WTC11 (cell line): ENCODE measurements at places on chromosomes 16 and 17. TPM values are rescaled to one million over a fixed set of nuclear protein-coding genes. Genes with fewer than 3 reads are reported as not detected.

- H3K4me1 ChIP-seq = peaks cover 15% of the 10 kb centered on the region
- DNase-seq = no peak
- H3K27me3 ChIP-seq = no peaks in the 10 kb centered on the region; the same call in 1 of the 2 replicates
- H3K27ac ChIP-seq = no peak overlapping the region
- no peaks in the 10 kb centered on the region for H3K36me3 ChIP-seq
Measured at GRCh38 chr16:23952128-23952970, 116.6 kb downstream of the PRKCB start.

GRCh38 chr16:56265184-56265583 is 73.9 kb downstream of the GNAO1 start:
- H3K4me1 ChIP-seq = peaks cover 36% of the 10 kb centered on the region
- H3K27ac ChIP-seq = no peak overlapping the region
- H3K27me3 ChIP-seq = no peaks in the 10 kb centered on the region; the same call in 1 of the 2 replicates

DNA sequence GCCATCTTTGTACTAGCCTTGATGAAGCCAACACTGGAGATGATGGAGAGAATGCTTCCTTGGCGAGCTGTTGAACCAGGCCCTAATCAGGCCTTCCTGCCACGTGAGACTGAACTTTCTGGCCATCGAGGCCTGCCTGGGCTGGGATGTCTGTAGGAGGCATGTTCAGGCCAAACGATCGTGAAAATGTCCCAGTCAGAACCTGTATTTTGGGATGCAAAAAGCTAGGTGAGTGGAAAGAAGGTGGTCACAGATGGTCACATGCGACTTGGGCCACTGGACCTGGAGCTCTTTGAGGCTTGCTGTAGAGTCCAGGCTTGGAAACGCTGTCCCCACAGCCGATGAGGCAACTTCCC is 12.9 kb downstream of the KNOP1 start:
- peaks cover 88% of the 10 kb centered on the region for H3K36me3 ChIP-seq
- peak overlapping the region; percentile 49; the same call in 1 of the 2 replicates for H3K27ac ChIP-seq
- no peaks in the 10 kb centered on the region for H3K27me3 ChIP-seq

DNA sequence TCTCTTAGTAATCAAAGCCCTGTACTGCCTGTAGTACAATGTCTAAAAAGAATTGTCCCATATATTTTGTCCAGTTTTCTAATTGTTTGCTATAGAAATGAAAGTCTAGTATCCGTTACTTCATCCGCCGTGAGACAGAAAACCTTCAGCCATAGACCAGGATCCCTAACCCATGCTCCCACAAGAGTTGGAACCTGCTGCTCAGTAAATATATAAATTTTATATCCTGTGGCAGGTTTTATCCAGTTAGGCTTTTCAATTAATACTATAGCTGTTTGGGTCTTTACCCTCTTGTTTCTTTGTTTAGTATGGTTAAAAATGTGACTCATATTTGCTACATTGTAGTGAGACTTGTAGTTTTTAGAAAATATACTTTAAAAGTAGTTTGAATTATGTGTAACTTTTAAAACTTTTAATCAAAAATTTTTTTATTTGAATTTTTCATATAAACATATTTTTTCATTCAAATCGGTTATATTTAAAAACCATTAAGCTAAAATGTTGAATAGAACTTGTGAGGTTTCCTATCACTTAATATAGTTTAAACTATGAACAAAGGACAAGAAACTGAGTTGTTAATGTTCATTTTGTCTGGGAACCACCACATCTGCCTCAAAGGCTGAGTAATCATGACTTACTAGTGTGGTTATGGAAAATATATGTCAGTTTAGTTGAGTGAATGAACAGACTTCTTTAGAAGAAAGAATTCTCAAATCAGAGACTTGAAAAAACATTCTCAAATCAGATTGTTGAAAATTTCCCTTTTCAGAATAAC is 54.8 kb downstream of the VMP1 start:
- DNase-seq = no peak
- H3K36me3 ChIP-seq = peaks cover 25% of the 10 kb centered on the region
- peak overlapping the region; percentile 75 for H3K27ac ChIP-seq
- H3K4me1 ChIP-seq = peaks cover 8% of the 10 kb centered on the region
- no peak overlapping the region for H3K4me3 ChIP-seq

The CORO6 gene
- total RNA-seq = 6.4 to 8.9 TPM (median 7.5 TPM) in 3 replicates

The PCGF2 gene
- 102 to 111 TPM (median 104 TPM) in 3 replicates for total RNA-seq

- no peaks in the 10 kb centered on the region for H3K27me3 ChIP-seq
- H3K4me1 ChIP-seq = peaks cover 29% of the 10 kb centered on the region
- peak; percentile 65 for DNase-seq
- H3K36me3 ChIP-seq = no peaks in the 10 kb centered on the region
Measured at GRCh38 chr16:88770461-88771293, 14.3 kb downstream of the PIEZO1 start.
